MM.1S (cell line): ENCODE measurements at places on chromosomes 2 and 18.

DNA sequence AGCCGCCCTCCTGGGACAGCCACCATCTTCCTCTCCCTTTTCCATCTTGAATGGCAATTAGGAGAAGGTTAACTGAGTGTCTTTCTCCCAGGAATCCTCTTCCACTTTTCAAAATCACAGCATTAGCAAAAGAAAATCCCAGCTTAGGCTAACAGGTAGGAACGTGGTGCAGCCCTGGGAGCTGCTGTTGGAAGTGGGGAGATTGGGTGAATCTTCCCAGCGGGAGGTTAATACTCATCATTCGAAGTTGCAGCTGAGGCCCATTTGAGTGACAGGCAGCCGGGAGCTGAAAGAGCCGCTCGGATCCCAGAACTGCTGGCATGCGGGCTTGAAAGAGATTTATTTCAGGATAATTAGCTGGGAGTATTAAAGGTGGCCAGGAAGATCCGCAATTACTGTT is 306.0 kb downstream of the BCL11A start:
- no peak for DNase-seq

GRCh38 chr2:119414894-119415293 is 16.8 kb upstream of the TMEM37 start:
- no peak for DNase-seq

DNA sequence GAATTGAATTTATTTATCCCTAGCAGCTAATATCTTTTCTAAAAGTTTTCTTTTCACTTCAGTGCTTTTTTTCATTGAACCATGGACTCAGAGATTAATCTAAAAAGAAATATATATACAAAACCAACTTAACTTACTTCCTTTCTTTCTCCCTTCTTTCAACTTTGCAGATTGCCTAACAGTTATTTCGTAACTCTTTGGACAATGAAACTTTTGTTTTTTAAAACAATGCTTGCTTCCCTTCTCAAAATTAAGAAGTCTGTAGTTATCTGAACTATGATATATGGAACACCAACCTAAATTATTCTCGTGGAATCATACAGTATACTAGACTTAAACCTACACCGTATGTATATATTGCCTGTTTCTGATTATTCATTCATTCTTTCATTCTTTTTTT is 62.9 kb downstream of the MIB1 start:
- no peak for DNase-seq

DNA sequence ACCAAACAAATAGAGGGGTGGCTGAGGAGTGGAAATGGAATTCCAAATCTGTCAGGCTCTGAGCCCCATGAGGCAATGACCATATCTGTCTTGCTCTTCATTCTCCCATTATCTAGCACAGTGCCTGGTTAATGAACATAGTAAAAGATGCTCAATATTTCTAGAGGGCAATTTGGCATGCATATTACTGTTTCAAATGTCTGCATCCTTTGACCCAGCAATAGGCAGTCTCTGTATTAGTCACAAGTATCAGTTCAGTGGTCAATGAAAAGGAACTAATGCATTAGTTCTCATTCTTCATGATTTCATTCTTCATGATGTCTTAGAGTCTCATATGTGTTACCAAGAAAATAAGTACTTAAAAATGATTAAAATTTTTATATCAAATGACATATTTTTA is 28.4 kb upstream of the MALL start:
- no peak for DNase-seq

GRCh38 chr18:32243358-32243757 is 53.5 kb downstream of the MEP1B start:
- no peak for DNase-seq
